HTR-8/SVneo (cell line): ENCODE measurements at places on chromosomes 7 and 10.

GRCh38 chr7:42832667-42833066 is 79.2 kb downstream of the C7orf25 start:
- DNase-seq = no peak

- DNase-seq = no peak
Measured at GRCh38 chr10:131751827-131752775, 148.7 kb upstream of the PPP2R2D start.

DNA sequence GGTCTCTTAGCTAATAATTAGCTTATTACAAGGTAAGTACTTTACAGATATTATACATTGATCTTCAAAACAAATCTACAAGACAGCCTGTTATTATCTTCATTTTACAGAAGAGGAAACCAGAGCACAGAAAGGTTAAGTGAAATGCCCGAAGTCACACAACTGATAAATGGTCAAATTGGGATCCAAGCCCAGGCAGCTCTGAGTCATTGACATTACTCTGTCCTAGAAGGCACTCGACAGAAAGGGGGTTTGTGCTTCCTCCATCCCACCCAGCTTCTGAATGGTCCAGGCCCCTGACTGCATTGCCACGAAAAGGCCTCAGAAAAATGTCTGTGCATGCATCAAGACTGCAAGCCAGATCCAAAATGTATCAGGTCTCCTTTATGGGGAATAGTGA is 81.3 kb upstream of the ZNF438 start:
- no peak for DNase-seq

DNA sequence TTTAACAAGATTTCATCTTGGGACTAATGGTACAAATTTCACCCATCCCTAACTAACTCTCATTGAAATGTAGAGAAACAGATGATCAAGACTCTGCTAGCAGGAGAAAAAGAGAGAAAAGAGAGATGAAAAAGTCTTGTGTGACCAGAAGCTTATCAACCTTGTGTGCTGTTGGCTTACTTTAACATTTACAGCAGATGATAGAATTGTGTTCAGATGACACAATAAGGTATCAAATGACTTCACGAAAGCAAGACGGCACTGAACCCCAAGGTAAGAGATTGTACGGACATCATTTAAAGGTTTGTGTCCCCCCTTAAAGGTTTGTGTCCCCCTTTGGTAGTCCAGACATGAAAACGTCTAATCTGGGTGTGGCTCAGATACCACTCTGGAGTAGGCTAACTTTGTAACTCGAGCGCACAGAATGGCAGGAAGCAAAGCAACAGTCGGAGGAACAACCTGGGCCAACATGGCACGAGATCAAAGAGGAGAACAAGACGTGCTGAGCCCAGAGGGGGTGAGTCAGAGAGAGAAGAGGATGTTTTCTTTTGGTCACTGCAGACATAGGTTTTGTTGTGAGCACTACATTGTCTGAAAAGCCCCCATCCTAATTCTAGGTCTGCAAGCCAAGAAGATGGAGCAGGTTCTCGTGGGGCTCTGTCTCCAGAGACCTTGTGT is 10.4 kb upstream of the LMBR1 start:
- no peak for DNase-seq

DNA sequence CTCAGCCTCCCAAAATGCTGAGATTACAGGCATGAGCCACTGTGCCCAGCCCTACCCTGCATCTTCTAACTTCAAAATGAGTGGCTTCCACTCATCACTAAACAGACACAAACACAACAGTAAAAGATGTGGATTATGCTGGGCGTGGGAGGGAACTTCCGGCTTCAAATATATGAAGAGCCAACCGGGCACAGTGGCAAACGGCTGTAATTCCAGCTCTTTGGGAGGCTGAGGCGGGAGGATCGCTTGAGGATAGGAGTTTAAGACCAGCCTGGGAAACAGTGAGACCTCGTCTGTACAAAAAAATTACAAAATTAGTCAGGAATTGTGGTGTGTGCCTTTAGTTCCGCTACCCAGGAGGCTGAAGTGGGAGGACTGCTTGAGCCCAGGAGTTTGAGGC is 92.2 kb upstream of the GNA12 start:
- DNase-seq = no peak

DNA sequence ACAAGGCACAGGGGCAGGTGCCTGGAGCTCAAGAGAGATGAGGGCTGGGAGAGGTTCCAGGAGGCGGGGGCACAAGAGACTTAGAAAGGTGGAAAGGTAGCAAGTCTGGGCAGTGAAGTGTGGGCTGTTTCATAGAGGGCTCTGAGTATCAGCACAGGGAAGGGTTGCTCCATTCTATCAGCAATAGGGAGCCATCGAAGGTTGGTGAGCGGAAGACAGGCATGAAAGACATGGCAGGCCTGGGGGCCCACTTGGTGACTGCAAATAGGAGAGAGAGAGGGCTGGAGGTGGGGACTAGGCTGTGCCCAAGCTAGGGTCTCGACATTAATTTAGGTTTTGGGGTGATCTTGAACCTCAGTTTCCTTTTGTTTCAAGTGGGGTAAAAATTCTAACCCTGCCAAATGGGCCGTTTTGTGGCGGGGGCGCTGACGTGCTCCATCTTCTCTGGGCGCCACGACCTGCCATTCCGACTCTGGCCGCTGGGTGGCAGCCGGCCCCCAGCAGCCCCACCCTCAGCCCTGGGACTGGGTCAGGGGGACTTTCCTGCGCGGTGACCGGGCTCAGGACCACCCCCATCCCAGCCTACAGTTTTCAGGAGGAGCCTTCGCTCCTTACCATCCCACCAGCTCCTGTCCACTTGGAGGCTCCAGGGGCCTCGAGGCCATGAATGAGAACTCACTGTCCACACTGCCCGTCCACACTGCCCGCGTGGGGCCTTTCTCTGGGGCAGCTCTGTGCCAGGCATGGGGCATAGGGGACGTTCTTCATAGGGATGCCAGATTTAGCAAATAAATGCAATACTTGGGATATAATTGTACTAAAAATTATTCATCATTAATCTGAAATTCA is 37.2 kb upstream of the PCBD1 start:
- peak; percentile 58 for DNase-seq

DNA sequence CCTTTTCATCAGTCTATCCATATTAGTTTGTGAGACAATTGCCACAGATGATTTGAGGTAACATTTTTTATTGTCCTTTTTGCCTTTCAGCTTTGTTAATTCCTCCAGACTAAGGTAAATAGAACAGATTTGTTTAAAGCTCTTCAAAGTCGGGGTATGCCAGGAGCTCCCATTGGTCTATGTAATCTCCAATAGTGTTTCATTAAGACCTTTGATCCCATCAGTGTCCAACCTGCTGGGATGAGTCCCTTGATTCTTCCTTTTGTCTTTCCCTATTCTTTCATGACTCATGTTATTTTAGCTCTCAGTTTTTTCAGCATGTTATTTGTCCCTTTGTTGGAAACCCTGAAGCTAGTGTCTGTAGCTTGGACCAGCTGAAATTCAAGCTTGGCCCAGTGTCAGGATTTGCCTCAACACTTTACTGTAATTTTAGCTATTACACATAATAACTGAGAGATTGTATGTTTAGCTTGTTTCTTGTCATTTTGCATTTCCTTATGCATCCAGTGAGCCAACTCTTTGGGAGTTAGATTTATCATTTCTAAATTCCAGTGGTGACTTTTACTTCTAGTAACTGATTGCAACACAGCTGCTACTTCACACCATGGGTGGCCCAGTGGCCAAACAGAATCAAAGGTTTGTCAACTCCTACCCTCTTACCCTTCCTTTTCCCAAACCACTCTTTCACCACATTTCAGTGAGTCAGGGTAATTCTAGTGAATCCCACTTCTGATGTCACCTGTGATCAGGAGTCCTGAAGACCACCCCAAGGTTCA is 15.3 kb downstream of the AGBL3 start:
- DNase-seq = no peak

DNA sequence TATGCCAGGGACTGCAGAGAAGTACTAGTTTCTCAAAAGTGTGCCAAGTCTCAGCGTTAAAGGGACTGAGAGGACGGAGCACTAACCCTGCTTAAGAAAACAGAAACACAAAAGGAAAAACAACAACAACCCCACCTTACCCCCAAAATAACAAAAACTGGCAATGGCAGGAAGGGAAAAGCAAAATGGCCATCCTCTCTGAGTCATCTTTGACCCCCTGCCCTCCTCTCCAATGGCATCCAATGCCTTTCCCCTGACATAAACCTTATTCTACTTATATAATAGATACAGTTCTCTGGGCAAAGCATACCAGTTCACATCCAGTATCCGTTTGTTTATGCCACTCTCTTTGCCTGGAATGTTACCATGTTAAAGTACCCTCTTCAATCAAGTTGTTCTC is 1.6 kb downstream of the POLR1F start:
- no peak for DNase-seq

DNA sequence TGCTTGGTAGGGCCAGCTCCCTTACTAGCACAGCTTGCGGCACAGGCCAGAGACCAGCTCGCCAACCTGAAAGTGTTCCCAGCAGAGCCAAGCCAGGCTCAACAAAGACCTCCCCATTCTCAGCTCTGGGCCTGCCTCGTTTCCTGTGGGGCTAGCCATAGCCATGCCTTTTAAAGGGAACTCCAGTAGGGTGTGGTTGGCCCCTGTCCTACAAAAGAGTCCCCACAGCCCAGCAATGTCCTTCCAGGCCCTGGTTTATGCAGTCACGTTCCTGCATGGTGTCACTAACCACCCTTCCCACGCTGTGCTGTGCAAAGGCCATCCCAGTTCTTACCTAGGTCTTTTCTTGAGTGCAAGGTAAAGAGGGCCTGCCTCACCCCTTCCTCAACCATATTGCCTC is 87.8 kb upstream of the LRRC4 start:
- DNase-seq = no peak

DNA sequence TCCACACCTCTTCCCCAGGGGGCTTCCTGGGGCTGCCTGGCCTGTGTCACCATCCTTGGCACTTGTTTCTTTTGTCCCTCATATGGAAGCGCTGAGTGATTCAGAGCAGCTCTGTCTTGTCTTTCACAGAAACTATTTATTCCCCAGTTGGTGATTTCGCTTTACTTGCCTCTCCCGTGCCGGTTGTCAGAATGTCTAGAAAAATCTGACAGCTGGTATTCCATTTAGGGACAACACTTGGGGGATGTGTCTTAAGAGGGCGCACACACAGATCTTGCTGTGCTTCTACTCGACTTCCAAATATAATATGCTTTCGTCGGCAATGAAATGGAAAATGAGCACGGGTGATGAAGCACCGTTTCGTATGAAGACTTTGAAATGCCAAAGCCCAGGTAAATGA is 611.8 kb downstream of the CALN1 start:
- no peak for DNase-seq

- no peak for DNase-seq
Measured at GRCh38 chr7:155753446-155753965, 58.8 kb downstream of the SHH start.

DNA sequence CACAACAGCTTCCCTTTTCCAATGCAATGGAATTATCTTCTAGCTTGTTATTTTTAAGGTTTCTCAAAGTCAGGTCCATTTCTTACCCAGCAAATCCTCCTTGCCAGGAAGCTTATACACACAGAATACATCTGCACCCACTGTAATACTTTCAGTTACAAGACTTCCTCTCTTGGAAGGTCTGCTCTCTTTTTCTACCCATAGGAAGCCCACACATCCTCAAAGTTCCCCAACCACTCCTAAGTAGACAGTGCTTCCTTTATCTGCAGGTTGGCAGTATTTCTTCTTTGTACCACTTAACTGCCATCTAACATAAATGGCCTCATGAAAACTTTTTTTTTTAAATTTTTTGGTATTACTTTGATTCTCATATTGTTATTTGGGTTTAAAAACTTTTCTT is 155.6 kb downstream of the TAX1BP1 start:
- no peak for DNase-seq

GRCh38 chr10:51905032-51905431 is 205.6 kb upstream of the CSTF2T start:
- DNase-seq = no peak

- DNase-seq = no peak
Measured at GRCh38 chr10:132562177-132562915, 24.8 kb downstream of the INPP5A start.

- no peak for DNase-seq
Measured at GRCh38 chr7:125316466-125316865, 386.8 kb upstream of the POT1 start.

DNA sequence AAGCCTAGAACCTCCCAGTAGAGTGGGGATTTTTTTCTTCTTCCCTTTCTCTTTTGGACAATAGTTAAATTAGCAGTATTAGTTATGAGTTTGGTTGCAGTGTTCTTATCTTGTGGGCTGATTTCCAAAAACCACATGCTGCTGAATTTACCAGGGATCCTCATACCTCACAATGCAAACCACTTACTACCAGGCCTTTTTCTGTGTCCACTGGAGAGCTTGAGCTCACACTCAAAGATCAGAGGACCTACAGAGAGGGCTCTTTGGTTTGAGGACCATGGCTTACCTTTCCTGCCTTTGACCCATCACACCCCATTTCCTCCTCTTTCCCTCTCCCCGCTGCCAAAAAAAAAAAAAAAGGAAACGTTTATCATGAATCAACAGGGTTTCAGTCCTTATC is 5.4 kb downstream of the OPN1SW start:
- no peak for DNase-seq

- no peak for DNase-seq
Measured at GRCh38 chr7:42104694-42105093, 132.3 kb downstream of the GLI3 start.

- no peak for DNase-seq
Measured at GRCh38 chr7:25750744-25751508, 401.1 kb upstream of the NFE2L3 start.

GRCh38 chr10:89738551-89739209 is 37.3 kb downstream of the KIF20B start:
- DNase-seq = no peak

GRCh38 chr7:152144557-152145245 is 119.2 kb downstream of the GALNT11 start:
- no peak for DNase-seq

GRCh38 chr7:30705008-30705407 is 22.8 kb upstream of the CRHR2 start:
- no peak for DNase-seq

- no peak for DNase-seq
Measured at GRCh38 chr7:21412957-21413356, 14.9 kb upstream of the SP4 start.

- no peak for DNase-seq
Measured at GRCh38 chr7:21914671-21915070, 31.0 kb downstream of the CDCA7L start.

DNA sequence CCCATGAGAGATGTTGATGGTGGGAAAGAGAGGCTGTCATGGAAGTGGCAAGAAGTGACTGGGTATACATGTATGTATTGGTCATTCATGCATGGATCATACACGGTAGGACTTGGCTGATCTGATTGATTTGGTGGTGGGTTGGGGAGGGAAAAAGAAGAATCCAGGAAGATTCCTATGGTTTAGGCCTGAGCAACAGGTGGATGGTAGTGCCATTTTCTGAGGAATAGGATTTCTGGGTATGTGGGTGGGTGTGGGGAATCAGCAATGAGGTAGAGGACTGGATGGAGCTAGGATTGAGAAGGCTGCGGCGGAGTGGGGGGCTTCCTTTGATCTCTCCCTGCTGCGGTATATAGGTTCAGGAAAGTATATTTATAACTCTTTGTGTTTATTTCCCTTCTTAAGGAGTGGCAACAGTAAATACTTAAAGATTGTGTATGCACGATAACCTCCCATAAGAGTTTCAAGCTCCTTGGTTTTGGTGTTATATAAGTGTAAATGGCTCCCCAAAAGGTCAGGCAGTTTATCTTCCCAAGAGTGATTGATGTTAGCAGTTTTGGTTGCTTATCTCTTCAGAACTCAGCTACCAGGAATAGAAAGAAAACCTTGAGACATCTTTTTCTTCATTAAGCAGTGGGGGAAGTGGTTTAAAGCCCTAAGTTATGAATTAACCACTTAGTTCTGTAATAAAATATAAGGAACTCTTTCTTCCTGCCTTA is 100.1 kb downstream of the LSMEM1 start:
- no peak for DNase-seq

- DNase-seq = peak; percentile 73
Measured at GRCh38 chr10:31745612-31746376, 182.8 kb downstream of the ARHGAP12 start.
